ENCODE measurements at places on chromosomes 12 and 14.

DNA sequence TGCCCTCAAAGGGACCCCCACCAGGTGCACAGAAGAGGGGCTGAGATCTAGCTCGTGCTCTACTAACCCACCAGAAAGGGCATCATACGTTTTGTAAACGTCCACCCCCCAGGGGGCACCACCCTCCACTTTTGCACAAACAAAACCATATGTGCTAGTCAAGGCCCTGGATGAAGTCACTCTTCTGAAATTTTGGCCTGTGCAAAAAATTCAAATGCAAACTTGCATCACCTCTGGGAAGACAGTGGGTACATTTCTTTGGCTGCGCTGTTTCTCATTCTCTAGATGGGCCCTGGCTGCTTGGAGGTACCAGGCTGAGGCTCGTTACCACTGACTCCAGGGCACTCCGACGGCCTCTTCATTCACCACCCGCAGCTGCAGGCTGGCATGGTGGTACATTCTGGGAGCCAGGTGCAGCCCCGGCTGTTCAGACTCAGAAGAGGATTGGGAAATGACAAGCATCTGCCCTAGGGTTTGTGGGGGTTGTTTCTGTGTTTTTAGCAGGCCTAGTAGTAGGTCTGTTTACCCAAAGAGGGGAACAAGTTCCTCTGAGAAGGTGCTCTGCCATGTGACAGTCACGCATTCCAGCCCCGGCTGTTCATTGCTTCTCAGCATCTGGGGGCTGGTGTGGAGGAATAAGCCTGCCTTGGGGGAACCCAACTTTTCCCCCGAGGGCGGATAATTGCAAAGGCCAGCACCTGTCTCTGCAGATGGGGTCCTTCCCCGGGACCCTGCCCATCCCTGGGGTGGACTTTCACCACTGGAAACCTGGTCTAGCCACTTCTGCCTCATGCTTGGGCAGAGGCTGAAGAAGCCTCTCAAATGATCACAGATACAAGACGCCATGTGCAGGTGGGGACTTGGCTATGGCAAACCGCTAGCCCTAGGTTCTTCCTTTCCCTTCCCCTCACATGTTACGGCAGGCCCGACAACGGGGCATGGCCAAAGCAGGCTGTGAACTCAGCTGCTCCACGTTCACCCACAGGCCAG lies 147.6 kb downstream of the DPF3 start:
- peak; percentile 92 for DNase-seq

DNA sequence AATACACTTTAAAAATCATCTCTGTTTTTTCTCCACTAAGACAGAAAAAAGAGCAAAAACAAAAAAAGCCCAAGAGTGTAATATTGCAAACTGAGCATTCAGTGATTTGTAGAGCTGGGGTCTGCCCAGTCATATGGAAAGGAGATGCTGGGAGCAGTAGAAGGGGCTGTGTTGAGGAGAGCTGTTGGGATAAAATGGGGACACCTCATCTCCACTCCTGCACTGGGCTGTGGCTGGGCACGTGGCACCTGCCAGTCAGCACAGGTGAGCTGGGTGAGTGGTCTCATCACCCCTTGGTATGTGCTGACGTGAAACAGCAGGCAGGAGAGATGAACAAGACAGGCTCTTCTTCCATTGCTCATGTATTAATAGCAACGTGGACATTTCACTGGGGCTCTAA lies 217.4 kb downstream of the C12orf42 start:
- DNase-seq = no peak

DNA sequence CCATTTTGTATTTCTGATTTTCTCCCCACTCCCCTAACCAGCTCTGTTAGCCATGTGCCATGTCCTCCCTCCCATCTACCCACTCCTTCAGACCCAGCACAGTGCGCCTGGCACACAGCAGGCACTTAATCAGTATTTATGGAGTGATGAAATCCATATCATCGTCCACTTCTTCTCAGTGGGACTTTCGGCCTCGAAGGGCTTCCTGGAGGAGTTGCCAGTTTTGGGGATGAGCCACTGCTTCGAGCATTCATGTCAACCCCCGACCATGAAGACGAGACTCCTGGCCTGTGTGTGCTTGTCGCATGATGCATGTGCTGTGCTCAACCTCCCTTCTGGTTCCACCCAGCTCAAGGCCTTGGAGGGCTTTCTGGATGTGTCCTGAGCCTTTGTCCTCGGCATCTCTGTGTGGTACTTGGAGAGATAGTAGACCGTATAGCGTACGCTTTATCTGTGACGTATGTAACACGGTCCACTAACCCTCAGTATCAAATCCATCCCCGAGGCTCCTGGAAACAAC lies 119.5 kb upstream of the RTL1 start:
- DNase-seq = no peak

- no peak for DNase-seq
Measured at GRCh38 chr12:52517888-52518287, 2.3 kb downstream of the KRT5 start.

GRCh38 chr12:85575120-85576096 lies 260.8 kb downstream of the RASSF9 start:
- peak; percentile 70 for DNase-seq

DNA sequence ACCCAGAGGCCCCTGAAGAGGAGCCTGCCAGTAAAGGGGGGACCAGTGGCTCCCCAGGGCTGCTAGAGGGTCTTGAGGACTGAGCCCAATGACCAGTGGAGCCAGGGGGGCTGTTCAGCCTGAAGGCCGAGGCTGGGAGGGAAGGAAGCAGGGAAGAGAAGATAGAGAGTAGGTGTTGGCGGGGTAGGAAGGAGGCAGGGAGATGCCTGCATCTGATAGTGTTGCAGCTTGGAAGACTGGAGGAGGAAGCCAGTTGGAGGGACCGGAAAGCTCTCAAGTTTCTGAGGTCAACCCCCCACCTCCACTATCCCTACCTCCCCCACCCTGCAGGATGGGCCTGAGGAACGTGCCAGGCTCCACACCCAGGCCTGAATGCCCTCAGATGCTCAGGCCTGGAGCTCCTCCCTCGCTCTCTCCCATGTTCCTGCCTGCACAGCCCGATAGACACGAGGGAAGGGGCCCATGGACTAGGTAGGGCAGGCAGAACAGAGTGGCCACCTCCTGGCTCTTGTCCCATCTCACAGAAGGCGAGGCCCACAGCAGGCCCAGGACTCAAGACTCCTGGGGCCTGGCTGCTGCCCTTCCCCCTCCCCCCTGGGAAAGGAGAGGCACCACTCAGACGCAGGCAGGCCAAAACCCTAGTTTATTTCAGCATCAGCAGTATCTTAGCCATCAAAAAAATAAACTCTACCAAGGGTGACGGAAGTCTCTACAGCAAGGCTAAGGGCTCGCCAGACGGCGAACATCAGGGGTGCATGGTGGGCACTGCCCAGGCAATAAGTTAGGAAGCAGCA lies 3.4 kb downstream of the CKB start:
- no peak for DNase-seq

- DNase-seq = peak; percentile 84
Measured at GRCh38 chr12:51884676-51885229, 3.1 kb upstream of the ANKRD33 start.

GRCh38 chr14:32635061-32635719 lies 303.5 kb upstream of the NPAS3 start:
- peak; percentile 80 for DNase-seq

DNA sequence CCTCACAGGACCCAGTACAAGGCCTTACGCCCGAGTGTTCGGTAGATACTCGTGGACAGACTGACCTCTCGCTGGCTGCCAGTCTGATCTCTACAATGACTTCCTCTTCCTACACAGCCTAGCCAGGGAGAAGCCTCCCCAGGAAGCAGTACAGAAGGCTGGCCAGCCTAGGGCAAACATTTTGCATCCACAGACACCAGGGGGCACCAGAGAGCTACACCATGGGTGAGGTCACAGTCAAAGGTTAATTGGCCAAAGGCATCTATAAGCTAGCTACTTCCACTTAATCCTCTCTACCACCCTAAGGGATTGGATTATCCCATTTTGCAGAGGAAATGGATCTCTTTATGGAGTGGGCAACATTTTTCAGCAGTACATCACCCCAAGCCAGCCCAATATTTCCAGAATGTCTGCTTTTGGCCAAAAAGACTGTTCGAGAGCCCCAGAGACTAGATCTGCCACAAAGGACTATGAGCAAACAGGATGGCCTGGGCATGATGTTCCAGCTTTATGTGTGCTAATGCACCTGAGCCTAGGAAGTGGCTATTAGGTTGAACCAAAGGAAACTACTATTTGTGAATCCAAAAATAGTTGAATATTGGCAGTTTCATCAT lies 14.6 kb upstream of the PNMA1 start:
- peak; percentile 84 for DNase-seq

- DNase-seq = no peak
Measured at GRCh38 chr14:60197629-60198303, 32.6 kb upstream of the DHRS7 start.

DNA sequence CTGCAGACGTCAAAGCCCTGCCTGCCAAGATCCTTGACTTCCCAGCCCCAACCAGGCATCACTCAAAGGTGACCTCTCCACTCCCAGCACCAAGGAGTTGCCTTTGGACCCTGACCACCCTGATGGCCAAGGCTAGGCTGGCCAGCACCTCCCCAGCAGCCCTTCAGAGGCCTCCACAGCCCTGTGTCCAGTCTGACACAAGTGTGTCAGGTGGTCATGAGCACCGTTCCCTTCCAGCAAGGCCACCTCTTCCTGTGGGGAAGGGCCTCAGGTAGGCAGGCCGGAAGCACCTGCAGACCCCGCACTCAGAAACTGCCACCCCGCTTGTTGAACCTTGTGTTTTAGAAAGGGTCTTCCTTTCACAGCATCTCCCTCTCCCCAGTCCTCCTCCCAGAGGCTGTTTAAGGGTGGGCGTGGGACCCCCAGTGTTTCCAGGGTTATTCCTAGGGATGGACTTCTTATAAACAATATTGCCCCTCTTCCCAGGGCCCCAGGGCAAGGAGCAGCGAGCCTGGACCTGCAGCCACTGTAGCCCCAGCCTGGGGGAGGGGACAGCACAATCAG lies 13.2 kb upstream of the INF2 start:
- DNase-seq = no peak

DNA sequence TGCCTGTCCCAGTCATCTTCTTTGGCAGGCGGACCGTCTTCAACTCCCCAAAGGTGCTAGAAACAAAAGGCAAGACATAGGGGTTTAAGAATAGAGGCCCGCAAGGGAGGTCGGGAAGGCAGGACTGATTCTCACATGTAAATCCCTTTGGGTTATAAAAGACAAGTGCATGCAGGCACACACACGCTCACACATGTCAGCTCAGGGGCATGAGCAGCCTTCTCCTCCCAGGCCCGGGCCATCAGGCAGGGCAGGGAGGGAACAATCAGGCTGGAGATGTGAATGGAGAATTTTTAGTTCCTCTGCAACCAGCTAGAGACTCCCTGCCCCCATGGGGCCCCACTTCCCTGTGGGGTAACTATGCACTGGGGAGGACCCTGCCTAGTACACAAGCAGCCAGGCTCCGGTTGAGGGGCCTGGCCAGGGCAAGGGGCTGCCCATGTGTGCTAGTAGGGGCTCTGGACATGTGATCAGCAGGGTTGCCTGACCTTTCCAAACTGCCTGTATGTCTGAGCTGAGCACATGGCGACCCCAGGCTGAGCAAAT lies 107.2 kb downstream of the RBM19 start:
- no peak for DNase-seq

- no peak for DNase-seq
Measured at GRCh38 chr12:95774311-95775045, 16.1 kb downstream of the NTN4 start.

- DNase-seq = no peak
Measured at GRCh38 chr12:118959985-118960560, 21.3 kb upstream of the SRRM4 start.

DNA sequence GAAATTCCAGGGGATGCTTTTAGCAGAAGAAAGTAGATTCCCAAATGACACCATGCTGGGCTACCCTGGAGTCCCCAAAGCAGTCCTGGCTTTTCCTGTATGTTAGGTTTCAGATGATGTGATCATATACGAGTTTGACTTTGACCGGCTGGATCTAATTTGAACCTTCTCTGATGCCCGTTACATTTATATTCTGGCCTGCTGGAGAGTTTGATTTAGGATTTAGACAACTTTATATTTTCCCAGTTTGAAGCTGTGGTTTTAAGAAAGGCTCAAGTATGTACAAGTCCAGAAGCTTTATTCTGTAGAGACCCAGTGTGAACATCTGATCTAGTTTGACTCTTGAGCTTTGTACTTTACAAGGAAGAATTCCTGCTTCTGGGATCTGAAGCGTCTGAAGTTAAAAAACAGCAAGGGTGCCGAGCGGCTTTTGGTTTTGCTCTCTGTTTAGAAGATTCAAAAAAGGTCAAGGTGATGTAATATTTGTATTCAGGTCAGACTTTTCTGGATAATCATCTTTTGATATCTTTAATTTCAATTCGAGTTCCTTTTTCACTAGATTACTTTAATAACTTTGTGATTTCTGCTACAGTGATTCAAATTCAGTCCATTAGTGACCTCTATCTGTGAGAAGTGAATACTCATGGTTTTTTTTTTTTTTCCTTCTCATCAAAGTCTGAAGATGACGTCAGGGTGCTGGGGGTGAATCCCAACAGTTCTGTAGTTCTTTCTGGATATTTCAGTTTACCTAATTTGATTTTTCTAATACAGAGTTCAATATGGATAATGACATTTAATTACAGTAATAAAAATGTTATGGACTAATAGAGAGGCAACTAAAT lies 6.3 kb downstream of the FLRT2 start:
- DNase-seq = peak; percentile 79

DNA sequence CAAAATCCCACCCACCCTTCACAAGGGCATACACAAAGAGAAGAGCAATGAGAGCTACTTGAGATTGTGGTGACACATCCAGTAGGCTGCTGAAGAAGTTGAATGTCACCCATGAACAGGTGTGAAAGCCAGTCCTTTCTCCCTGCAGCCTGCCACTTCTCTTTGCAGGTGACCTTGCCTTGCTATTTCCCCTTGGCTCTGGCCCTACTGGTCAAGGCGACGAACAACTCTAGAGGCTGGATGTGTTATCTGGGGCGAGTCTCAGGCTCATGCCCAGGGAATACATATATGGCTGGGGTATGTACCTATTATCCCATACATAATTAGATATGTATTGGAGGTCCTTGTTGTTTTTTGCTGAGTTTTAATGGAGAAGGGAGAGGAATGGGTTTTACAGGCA lies 70.2 kb upstream of the EGLN3 start:
- no peak for DNase-seq

- peak; percentile 47 for DNase-seq
Measured at GRCh38 chr14:84036840-84037239, 1493.1 kb upstream of the FLRT2 start.

GRCh38 chr14:83047059-83047830 lies 1513.6 kb upstream of the SEL1L start:
- no peak for DNase-seq

- no peak for DNase-seq
Measured at GRCh38 chr12:76583301-76583700, 23.7 kb upstream of the OSBPL8 start.

DNA sequence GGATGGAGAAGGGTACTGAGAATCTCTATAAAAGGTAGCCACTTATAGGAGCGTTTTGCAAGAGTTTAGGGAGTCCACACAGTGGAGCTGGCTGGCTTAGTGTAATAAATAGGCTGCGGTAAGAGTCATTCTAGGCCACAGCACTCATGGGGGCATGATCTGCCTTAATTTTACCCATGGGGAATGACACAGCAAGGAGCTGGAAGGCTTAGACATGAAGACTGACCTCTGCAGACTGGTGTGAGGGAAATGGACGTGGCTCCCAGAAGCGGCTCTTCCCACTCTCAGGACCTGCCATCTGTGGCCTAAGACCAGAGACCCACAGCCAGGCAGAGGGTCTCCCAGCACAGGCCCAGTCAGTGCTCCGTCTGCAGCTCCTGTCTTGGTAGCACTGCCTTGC lies 173.3 kb downstream of the PPM1H start:
- DNase-seq = peak; percentile 90
